ENCODE measurements at places on chromosomes 7 and 10.

- peak; percentile 79 for DNase-seq
Measured at GRCh38 chr10:101569622-101570427, 18.2 kb downstream of the POLL start.

DNA sequence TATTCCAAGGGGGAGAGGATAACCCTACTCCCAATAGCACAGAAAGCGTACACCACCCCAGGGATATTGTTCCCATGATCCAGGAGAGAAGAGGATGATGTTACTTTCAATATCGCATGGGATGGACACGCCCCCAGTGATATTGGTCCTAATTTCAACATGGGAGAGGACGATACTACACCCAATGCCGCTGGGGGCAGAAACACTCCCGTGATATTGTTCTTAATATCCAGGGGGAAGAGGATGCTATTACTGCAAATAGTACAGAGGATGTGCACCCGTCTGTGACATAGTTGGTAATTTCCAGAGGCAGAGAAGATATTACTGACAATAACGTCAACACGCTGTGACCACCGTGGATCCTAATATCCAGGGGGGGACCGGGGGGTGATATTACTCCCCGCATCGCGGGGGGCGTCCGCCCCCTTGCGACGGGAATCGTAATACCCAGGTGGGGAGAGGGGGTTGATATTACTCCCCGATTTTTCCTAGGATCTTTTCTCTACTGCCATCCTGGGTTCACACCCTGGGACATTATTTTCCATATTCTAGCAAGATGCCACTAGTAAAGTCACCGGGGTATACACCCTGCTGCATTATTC, 16.6 kb downstream of the MEIG1 start:
- peak; percentile 11 for DNase-seq

DNA sequence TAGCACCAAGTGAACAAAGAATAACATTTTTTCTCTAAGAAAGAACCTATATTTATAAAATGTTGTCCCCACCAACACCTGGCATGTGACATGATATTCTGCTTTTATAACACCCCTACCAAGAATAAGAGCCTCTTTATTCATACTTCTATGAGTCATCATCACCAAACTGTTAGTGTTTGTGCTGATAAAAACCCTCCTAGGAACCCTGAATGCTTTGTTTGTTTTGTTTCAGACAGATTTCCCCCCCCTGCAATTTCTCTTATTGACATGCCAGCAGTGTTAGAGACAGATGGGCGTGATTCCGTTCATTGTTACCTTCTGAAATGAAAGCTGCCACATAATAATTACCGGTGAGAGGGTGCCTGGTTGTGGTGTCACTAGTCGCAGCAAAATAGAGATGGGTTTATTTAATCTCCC, 651.1 kb downstream of the SORCS1 start:
- DNase-seq = no peak

DNA sequence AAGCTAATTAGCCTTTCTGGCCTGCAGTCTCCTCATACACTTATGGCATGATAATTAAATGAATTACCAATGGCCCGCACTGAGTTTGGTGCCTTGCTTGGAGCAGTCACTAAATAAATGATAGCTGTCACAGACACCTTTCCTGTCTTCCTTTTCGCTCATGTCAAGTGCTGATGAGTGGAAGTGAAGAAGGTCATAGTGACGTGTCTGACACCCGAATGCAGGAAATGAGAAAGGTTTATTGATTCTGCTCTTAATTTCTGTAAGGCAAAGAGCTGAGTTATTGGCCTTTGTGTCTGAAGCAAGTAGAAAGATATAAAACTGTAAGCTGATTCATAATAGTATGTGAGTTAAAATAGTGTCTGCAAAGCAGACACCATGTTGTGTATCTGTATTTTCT, 13.2 kb upstream of the ESYT2 start:
- DNase-seq = no peak

Measured in GM23338 (cell line).